Vagina (tissue), 2 donors: ENCODE measurements at places on chromosomes 1 and 21.

DNA sequence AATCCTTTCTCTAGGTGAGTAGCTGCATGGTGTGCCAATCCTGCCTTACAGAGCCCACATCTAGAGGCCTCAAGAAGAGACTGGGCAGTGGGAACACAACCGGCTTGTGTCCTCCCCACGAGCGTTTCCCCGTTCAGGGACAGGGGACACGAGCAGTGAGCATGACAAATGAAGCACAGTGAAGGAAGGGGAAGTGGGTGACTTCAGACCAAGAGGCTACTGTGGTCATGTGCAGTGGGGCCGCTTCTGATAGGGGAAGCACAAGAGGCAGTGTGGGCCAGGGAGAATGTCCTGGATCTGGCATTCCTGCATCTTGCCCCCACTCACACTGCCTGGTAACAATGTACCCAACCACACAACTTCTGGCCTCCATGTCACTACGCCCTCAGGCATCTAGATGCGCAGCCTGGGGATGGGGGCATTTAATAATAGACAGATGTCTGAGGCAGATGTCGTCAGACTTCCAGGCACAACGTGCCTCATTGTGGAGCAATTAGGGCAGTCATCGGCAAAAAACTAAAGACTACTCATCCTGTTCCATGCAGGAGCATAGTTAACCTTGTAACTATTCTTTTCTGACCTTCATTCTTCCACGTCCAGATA, 155.6 kb upstream of the NBPF11 start:
- DNase-seq, result no peak

DNA sequence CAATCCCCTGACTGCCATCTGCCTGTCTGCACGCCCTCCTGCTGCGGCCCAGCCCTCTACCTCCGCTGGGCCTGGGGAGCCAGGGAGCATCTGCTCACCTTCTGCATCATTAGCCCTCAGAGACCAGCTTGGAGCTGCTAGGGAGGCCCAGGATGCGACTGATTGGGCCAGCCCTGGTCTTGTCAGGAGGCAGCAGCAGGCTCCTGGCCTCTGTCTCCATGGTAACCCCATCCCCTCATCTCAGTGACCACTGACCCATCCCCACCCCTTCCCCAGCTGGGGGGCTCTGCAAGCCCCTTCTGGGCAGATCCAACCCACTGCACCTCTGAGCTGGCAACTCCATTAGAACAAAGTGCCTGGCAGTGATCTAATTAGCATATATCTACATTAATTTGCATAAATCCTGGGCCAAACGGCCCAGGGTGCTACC, 37.7 kb downstream of the NKAIN1 start:
- no peak for DNase-seq

DNA sequence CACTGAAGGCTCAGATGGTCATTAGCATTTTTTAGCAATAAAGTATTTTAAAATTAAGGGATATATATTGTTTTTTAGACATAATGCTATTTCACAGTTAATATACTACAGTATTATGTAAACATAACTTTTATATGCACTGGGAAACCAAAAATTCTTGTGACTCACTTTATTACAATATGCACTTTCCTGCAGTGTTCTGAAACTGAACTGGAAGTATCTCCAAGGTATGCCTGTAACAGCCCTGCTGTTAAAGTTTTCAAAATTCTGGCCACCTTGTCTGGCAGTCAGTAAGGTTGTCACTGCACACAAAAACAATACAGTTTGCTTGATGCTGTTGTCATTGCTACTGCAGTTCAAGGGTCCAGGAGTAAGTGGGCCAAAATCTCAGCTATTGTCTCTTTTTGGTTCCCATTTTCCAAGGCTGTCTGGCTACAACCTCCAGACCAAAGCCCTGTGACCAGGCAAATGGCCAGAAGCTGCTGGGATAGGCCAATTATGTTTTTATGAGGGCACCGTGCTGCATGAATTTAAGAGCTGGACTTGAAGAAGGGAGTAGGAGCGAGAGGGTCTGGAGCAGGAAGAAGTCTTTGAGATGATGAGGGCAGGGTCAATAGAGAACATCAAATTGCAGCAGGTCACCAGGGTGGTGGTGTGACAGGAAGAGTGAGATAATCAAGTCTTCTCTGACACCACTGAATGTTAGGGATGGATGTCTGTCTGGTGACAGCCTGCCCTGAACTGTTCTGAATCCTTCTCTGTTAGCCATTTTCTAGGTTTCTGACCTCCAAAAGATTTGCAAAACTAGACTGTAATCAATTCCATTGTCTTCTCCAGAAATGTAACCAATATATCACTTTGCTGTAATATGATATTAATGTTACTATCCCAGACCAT, 82.3 kb upstream of the CACHD1 start:
- no peak for DNase-seq

GRCh38 chr1:30420519-30421050, 302.8 kb downstream of the MATN1 start:
- DNase-seq, result peak; percentile 67

DNA sequence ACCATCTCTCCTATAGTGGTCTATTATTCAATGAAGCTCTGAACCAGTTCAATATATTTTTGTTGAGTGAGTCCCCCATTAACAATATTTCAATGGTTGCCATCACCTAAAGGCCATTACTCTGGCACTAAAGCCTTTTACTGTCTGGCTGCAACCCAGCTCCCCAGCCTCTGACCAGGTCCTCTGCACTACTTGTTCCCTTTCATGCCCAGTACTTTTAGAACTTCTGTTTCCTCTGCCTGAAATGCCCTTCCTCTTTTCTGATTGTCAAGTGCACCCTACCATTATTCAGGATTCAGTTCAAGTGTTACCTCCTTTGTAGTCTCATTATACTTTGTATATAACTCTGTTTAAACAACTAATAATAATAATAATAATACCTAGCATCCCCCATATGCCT, 30.4 kb upstream of the ZFYVE9 start:
- DNase-seq, result no peak

GRCh38 chr1:227944931-227945890, 2.5 kb downstream of the WNT9A start:
- DNase-seq, result no peak

DNA sequence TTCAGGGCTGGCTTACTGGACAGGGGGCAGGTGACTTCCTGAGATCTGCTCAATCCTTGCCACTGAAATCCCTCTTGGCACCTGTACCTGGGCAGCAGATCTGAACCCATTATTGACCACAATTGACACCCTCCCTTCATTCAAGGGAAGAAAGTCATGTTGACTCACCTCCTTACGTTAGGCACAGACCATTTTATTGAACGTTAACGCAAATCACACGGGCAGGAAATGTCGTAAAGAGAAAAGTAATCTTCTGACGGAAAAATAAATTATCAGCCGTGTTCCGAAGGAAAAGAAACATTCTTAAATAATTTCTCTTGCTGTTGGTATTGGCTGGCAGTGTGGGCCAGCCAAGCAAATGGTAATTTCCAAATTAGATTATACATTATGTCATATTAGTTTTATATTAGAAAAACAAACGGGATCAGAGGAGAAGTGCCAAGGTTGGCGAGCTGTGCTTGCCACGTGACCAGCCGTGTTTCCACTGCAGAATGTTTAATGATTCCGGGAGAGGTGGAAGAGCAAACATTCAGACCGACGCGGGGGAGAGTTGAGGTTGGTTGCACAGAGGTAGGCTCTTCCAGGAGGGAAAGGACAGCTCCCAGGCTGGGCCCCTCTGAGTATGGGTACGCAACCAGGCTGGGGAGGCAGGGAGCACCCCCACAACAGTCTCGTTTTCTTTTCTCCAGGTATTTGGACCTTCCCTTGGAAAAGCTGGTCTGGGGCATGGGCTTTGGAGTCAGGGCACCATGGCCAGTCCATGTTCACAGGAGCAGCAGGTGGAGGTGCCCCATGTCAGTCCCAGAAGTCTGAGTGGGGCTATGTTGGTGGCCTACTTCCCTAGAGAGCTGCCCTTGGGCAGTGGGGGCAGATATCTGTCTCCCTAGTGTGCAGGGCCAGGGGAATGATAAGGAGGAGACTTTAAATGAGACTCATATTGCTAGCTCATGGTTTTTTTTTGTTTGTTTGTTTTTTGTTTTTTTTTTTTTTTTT, 121.1 kb downstream of the FOXD2 start:
- DNase-seq, result no peak

DNA sequence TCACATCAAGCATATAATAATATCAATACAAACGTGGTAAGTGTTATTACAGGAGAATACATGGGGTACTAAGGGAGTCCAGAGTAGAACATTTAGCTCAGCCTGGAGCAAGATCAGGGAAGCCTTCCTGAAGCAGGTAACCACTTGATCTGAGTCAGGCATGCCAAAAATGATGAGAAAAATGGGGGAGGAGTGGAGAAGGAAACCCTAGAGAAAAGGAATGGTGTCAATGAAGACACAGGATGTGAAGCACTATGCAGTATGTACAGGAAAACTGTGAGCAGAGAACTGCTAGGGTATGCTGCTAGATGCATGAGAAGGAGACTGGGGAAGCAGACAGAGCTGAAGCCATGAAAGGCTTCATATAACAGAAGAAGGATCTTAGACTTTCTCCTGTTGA, 84.7 kb downstream of the NOTCH2 start:
- no peak for DNase-seq

GRCh38 chr1:206864939-206865671, at the start of gene IL20:
Gene IL20, plus strand, starts transcription at chr1:206865623. Its CDS starts 230 bp downstream, at chr1:206865853.
- DNase-seq, result no peak

DNA sequence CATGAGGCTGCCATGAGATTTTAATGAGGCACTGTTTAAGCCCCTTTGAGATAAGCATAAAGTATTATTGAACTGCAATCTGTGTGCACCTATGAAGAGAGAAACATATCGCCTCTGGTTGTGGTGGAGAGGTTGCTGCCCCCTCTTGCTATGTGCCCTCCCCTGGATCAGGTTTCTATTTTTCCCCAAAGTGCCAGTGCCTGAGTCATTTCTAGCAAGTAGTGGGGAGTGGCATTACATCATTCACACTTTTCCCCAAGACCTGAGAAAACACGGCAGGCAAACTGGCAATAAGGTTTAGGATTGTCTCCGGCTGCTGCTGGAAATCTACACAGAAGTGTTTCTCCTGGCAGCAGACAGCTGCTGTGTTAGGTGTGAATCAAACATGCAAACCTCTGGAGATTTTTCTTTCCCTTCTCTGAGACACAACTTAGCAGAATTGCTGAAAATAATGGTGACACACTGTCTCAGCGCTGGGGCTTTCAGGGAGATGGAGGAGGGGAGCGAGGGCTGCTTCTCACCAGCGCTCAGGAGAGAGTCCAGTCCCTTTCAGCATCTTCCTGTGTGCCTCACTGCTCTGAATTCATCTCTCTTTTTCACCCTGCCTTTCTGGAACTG, 13.7 kb upstream of the RGS16 start:
- no peak for DNase-seq

DNA sequence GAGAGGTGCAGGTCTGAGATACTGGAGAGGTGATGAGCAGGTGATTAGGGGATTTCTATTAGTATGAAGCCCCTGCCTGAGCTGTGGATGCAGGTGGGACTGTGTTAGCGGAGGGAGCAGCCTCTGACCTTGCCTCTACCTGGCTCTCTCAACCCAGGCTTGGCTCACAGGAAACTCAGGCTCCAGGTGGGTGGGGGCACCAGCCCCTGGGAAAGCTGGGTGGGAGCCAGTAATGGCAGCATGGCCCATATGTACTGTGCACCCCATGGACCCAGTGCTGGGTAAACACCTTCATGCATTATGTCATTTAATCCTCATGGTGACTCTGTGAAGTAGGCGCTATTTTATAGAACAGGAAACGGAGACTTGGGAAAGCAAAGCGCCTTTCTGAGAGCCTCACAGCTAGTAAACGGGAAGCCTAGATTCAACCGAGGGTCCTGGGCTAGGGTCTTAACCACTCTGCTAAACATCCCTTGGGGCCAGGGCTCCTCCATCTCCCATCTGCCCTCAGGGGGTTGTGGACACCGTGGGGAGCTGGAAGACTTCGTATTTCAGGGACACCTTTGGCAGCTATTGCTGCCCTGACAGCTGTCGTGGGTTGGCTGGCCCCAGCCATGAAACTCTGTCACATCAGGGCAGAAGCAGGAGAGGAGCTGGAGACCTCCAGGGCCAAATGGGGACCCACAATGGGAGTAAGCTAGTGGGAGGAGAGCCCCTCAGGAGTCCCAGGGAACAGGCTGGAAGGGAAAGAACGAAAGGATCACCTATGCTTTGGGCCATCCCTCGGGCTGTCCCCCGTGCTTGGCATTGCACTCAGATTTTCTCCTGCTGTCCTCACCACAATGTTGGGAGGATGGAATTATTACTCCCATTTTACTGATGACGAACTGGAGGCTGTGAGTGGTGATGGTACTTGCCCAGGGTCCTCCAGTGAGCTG, 59.6 kb upstream of the CSF3R start:
- DNase-seq, result no peak

- no peak for DNase-seq
Measured at GRCh38 chr1:46415514-46415913, 21.4 kb downstream of the FAAH start.

GRCh38 chr1:30907481-30908315, 860 bp downstream of the SDC3 start:
- no peak for DNase-seq

GRCh38 chr1:23514111-23514679, 16.8 kb downstream of the E2F2 start:
- no peak for DNase-seq

GRCh38 chr1:201625226-201625761, 86.4 kb downstream of the NAV1 start:
- no peak for DNase-seq

- DNase-seq, result no peak
Measured at GRCh38 chr21:14993115-14993514, 71.7 kb downstream of the NRIP1 start.

GRCh38 chr1:202687370-202687769, 22.9 kb downstream of the SYT2 start:
- no peak for DNase-seq

- DNase-seq, result no peak
Measured at GRCh38 chr1:33081554-33082305, 777 bp downstream of the AZIN2 start.

DNA sequence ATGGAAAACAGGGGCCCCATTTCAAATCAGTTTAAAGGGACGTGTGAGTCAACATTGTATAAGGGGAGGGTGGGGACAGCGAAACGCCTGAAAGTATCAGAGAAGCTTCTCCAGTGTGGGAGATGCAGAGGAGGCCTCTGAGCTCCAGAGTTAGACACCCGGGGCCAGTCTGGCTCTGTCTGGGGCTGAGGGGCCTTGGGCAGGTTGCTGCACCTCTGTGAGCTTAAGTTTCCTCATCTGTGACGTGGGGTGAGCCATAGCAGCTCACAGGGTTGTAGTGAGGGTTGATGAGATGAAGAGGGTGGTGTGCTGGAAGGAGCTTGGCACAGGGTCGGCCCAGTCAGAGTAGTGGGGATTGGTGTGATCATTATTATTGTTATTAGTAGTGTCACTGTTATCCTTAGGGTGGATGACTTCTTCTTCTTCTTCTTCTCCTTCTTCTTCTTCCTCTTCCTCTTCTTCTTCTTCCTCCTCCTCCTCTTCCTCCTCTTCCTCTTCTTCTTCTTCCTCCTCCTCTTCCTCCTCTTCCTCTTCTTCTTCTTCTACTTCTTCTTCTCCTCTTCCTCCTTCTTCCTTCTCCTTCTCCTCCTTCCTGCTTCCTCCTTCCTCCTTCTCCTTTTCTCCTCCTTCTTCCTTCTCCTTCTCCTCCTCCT, 282.0 kb downstream of the PTPRU start:
- DNase-seq, result peak; percentile 16
